Cortex of kidney (tissue), 1 donor: ENCODE measurements at places on chromosomes 1 and 21.

DNA sequence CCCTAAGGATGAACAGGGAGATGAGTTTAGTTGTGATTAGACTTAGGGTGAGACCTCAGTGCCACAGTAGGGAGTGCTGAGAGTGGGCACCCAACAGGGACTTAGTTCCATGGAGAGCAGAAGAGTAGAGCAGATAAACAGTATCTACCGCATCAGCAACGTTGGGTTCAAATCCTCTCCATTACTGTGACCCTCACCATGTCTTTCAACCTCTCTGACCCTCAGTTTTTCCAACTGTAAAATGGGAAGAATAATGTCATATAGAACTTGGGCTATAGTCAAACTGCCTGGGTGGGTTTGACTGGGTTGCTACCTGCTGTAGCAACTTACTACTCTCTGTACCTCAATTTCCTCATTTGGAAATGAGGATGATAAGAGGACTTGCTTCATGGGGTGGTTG, 6.7 kb upstream of the DISP3 start:
- DNase-seq, result no peak

GRCh38 chr1:206001476-206001888, 1.7 kb downstream of the RAB7B start:
- no peak for DNase-seq

DNA sequence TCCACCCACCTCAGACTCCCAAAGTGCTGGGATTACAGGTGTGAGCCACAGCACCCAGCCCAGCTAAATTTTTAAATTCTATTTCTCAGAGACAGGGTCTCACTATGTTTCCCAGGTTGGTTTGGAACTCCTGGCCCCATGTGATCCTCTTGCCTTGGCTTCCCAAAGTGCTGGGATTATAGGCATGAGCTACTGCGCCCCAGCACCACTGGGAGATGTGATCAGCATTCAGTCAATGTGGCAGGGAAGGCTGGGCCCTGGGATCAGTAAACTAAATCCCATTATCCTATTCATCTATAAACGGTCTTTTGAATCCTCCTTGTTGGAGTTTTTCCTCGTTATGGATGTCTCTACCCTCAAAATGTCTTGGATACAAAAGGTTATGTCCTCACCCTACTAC, 113.5 kb downstream of the PGBD5 start:
- DNase-seq, result no peak

- DNase-seq, result no peak
Observed at GRCh38 chr1:9413071-9413876, 120.6 kb downstream of the SPSB1 start.

GRCh38 chr1:55215194-55216021, at the start of gene USP24:
Gene USP24, minus strand, starts transcription at chr1:55215364. Its CDS starts 251 bp downstream, at chr1:55215113.
- no peak for DNase-seq

DNA sequence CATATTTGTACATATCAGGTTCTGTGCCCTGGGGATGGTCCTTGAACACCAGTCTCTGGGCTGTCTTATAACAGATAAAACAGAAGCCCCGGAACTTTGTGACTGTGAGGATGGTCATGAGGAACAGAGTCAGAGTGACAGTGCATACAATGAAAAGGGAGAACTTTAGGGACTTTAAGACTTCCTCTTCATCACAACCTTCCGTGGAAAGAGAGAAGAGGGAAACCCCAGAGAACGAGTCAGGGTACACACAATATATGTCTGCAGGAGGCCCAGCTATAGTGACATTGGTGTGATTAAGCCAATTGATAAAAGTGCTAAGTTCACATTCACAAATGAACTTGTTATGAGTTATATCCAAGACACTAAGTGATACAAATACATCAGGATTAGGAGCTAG, 32.1 kb downstream of the TLR5 start:
- DNase-seq, result no peak

DNA sequence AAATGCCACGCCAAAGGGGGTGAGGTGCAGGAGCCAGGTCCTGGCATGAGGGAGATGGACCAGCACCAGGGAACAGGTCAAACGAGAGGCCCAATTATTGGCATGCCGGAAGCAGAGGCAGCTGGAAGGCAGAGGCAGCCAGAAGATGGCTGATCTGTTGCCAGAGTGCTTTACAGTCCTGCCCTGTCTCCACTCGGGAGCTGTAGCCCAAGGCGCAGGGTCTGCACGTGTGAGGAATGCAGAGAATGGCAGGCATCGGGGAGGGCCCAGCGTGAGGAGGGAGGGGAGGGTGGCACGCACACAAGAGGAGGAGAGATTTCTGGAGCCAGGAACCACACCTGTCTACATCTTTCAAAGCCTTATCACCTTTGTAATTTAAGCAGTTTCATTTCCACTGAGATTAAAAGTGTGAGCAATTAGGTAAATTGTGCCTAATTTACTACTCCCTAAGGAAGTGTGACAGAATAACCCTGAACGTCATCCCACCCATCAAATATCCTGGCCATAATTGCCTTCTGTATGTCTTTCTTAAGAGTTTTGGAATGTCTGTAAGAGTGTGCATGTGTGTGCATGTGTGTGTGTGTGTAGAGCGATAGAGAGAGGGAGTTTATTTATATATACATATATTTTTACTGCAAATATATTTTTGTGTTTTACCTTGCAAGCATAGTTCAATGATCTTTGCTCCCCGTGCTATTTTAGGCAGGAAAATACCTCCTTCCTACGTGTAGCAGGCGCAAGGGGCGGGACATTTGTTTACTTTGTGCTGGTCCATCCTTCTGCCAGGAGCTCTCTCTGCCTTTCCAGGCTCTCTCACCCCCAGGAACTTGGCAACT, 125.5 kb upstream of the SERBP1 start:
- no peak for DNase-seq

- DNase-seq, result no peak
Observed at GRCh38 chr1:21932127-21932526, 5.0 kb downstream of the HSPG2 start.

DNA sequence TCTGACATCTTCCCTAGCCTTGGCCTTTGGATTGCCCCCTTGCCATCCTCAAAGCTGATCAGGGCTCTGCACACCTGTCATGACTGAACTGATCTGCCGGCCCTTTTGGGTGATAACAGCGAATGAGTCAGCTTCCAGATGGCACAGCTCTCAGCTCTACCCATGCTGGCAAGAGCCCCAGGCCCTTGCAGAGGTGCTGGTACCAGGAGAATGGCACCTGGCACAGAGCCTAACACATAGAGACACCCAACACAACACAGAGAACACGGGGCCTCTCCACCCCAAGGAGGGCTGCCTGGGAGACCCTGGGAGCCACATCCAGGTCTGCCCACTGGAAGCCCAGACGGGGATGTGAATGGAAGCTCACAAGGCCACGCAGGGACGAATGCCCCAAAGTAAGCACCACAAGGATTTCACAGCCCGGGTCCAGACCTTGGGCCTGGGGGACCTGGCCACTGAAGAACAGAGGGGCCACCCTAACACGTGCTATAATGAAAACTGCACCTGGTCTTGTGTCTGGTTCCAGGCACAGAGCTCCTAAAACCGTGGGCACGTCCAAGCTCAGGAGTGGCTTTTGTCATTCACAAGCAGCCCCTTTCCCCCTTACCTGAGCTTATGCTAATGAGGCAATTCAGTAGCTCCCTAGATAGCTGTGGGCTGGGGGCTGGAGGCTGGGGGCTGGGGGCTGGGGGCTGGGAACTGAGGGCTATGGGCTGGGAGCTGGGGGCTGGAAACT, 160.5 kb downstream of the NPHP4 start:
- no peak for DNase-seq
